Mucosa of gallbladder (tissue), 1 donor: ENCODE measurements at places on chromosomes 2 and 18.

GRCh38 chr2:50491541-50492476 lies 540.1 kb downstream of the NRXN1 start:
- no peak for DNase-seq

DNA sequence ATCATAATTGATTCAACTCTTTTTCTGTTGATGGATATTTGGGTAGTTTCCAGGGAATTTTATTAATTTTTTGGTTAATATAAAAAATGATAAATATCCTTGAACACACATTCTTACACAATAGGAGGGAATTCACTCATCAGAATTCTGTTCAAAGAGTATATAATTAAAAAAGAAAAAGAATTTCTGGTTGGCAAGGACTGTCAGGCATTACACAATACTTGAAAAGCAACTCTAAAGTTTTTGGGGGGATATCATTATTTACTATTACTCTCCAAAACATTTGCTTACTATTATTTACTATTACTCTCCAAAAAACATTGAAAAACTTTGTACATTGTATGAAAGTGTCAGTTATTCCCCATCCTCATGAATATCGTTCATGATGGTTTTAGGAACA lies 38.0 kb downstream of the G6PC2 start:
- no peak for DNase-seq

GRCh38 chr2:162676515-162676914 lies 162.1 kb downstream of the KCNH7 start:
- no peak for DNase-seq

DNA sequence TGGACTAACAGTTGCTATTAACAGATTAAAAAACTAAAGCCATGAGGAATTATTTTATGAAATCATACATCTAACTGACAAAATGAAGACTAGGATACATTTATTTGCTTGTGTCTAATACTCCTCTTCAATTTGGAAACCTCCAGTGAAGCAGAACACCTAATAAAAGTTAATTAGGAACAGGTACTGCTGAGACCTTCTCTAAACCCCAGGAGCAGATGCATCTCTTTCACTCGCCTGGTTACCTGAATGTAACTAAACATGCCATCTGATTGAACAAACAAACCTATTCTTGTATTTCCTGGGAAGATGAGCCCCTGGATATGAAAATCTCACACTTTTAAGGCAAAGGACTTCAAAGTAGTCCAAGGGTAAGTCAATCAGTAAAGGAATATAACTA lies 898.2 kb downstream of the NRXN1 start:
- DNase-seq = no peak

DNA sequence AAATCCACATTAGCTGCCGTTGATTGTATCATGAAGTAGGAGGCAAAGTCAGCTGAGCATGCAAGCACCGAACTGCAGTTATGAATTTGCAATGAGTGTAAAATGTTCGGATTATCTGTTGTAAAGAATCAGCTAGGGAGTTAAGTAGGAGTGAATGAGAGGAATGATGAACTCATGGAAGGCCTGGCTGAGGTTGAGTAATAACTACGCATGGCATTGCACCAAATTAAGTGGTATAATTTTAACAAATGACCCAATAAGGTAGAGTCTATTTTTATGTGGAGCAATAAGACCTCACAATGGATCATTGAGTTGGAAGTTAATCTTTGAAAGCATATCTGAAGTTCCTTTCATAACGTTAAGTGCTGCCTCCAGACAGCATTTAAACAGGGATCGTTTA lies 288.2 kb upstream of the CHST9 start:
- DNase-seq = no peak
